ENCODE measurements at places on chromosomes 11 and 22.

- no peak for DNase-seq
Measured at GRCh38 chr11:104572279-104572678, 326.0 kb downstream of the CASP12 start.

- DNase-seq, result peak; percentile 30
Measured at GRCh38 chr11:57763568-57763967, 2.0 kb downstream of the CTNND1 start.

DNA sequence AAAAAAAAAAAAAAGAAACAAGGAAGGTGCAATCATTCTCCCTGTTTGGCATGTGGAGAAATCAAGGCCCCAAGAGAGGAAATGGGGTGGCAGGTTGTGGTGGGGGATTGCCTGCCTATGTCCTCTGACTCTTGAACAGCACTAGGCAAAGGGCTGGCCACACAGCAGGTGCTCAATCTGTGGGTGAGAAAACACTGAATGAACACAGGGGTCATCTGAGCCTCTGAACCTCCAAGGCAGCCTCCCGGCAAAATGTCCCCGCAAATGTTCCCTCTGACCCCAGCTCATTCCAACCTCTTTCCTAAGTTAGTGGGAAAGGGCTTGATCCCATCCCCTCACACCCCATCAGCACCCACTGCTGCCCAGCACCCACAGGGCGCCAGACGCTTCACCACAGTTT lies 4.6 kb downstream of the PLA2G6 start:
- DNase-seq, result no peak

DNA sequence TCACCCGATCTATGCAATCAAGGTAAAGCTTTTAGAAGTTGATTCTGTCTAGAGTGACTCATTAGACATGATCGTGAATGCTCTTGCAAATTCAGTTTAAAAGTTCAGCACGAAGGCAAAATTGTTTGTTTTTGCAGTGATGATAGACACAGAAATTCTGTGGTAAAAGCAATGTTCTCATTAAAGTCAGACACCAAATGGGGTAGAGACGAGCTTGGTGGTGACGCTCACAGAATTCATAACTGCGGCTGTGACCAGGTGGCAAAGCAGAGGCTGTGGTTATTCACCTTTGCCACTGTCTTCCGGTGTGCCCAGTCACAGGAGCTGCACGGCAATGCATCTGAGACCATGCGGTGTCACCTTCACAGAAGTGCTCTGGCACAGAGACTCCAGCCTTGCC lies 83.4 kb downstream of the WNT7B start:
- DNase-seq, result no peak

DNA sequence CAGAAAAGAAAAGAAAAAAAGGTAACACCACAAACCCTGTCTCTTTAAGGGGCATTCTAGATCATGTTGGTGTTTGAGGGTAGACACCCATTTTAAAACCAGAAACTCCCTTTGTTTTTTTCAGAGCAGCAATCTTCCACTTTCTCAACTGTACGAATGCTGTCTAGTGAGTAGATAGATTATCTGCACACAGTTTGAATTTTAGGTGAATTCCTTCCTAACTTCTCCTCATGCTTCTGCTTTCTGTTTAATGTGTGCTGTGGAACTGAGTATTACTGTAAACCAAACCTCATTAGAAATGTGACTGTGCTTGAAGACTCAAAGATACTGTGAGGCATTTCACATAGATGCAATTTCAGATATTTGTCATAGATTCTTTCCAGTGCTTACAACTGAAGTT lies 102.4 kb downstream of the PRMT3 start:
- no peak for DNase-seq

DNA sequence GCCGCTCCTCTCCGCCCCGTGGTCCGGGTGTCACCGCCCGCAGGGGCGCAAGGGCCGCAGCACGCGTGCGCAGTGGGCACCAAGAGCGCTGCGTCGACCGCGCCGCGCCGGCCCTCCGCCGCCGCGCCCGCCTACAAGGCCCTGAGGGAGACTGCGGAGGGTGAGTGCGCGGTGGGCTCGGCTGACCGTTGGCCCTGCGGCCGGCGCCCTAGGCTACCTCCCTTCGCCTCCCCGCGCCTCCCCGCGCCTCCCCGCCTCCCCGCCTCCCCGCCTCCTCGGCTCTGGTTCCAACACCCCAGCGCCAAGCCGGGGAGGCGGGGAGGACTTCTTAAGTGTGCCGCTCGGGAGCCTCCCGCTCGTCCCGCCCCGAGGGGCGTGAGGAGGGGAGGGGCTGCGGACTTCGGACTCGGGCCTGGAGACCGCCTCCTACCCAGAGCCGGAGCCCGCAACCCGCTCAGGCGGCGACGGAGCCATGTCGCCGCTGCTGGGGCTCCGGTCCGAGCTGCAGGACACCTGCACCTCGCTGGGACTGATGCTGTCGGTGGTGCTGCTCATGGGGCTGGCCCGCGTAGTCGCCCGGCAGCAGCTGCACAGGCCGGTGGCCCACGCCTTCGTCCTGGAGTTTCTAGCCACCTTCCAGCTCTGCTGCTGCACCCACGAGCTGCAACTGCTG lies at the start of gene AQP11:
AQP11 (plus strand) TSS at position 433 of the 673 bp plus-strand sequence; CDS start at position 473, 40 bp downstream.
- peak; percentile 85 for DNase-seq

- no peak for DNase-seq
Measured at GRCh38 chr11:96447208-96448110, 57.6 kb downstream of the JRKL start.

DNA sequence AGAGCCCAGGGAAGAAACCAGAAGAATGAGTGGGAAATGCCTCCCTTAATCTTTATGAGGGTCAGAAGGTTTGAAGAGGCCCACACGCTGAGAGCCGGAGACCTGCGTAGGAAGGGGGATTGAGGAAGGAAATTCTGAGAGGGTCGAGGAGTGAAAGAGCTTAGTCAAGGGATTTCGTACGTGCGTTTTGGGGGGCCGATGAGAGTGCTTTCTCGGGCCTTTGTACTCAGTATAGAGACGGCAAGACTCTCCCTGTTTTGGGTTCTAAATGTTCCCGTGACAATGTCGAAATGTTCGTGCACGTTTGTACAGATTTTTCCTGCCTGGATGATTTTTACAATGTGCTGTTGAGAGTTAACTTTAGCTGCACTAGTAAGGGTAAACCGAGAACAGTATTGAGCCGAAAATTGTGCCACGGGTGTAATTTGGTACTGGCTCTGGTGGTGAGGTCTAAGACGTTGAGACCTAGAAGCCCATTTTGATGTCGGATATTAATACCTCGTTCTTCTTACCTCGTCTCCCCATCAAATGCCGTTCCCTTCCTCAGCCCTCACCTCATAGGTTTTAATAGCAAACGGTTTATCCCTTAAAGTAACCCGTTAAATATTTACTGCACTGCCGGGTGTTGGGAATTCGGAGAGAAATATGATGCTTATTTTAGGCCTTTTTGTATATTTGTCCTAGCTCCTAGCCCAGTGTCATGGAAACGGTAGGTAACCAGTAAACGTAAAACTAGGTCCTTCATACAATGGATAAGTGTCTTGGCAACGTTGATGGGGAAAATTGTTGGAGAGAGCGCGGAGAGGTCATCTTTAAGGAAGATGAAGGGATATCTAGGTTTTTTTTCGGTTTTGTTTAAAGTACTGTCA lies 734 bp downstream of the C11orf58 start:
- no peak for DNase-seq

DNA sequence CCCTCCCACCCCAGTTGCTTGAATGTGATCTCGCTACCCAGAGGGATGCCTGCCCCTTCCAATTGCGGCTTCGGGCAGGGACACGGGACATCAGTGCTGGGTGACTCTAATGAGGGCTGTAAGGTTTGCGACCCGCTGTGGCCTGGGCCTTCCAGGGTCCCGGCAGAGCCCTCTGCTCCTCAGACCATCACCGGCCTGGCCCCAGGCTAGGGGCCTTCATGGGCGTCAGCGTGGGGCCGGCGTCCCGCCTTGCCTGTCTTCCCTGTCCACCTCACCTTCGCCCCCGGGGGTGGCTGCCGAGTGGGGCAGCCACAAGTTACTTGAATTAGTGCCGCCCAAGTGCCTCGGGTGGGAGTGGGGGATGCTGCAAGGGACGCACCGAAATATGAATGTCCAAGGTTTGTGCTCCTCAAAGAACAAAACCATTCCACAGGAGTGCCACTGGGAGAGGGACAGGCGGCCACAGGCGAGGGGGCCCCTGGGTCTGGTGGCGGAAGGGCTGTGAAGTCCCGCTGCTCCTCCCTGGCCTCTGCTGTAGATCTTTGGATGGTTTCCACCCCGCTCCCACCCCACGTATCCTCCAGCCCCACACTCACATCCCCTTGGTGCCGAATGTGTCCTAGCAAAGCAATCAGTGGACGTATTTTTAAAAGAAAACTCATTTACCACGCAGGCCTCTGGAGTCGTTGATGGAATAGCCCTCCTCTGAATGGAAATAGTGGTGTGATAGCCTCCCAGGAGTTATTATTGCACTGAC lies 317.1 kb downstream of the NTM start:
- DNase-seq, result no peak

DNA sequence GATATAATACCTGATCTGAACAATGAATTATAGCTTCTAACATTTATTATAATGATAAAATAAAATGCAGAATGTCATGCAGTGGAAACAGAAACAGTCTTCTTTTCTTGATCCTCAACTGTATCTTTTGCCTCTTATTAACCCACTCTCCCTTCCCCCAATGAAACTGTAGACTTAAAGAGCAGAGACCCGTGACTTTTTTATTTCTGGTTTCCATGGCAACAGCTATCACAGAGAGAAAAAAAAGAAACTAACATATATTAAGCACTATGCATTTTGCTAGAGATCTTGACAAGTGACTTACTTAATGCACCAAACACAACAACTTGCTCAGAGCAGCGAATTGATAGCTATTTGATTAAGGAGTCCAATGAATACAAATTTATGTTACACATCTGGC lies 69.3 kb downstream of the RAB38 start:
- no peak for DNase-seq

DNA sequence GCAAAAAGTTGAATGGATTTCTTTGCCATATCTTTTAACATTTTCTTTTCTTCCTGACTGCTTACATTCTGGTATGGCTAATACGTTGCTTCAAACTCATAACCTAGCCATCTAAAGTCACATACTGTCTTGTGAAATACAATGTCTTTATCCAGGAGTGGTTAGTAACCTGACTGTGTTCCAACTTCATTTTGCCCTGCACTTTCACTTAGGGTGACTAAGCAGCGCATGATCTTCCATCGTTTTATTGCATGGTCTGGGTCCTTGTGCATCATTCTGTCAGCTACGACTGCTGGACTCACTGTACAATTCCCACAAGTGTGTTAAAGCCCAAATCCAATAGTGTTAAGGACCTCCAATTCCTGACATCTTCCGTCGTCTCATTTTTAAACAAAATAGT lies 403.2 kb downstream of the NTM start:
- DNase-seq, result no peak

DNA sequence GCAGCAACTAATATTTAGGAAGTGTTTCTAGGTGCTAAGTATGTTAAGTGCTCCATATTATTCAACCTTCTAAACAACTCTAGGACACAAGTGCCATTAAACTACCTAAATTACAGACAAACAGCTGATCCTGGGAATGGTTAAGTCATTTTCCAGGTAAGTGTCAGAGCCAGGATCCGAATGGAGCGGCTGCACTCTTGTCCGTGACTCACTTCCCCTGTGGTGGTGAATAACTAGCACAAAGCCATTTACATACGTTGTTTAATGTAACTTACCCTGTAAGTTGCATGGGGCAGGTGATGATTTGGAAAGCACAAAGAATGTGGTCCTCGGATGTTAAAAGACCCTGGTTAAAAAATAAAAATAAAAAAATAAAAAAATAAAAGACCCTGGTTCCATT lies 8.8 kb upstream of the PRG2 start:
- DNase-seq, result no peak

DNA sequence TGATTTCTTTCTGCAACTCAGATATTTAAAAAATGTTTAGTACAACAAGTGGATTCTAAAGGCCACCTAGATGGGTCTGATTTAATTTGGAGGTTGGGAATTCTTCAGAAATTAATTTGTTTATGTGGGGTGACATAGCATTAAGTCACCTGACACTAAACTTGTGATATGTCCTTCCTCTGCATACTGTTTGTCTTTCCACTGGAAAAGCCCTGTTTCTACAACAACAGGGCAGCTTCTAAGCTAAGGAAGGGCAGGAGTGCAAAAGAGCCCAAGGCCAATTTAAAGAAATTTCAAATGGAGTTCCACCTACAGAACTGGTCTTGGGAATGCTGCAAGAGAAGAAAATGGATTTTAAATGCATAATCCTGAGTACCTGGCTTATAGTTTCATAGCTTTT lies 319.2 kb downstream of the SOX6 start:
- no peak for DNase-seq

DNA sequence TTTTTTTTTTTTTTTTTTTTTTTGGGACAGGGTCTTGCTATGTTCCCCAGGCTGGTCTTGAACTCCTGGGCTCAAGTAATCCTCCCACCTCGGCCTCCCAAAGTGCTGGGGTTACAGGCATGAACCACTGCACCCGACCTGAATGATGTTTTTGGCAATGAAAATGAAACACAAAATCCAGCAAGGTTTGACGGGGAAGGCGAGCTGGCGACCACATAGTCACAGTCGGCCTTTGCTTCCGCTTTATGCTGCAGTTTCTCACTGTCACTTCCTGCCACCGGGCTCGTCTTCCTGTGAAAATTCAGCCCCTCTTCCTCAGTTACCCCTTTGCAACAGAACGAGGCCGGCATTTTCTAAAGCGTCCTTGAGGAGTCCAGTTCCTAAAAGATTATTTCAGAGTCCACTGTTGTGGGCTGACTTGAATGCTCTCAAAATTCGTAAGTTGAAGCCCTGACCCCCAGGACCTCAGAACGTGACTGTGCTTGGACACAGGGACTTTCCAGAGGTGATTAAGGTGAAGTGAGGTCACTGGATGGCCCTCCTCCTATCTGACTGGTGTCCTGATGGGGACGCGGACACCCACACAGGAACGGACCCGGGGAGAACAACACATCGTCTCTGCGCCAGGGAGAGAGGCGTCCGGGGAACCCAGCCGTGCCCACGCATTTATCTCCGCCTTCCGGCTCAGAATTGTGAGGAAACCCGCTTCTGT lies 2.9 kb upstream of the BID start:
- DNase-seq, result no peak

DNA sequence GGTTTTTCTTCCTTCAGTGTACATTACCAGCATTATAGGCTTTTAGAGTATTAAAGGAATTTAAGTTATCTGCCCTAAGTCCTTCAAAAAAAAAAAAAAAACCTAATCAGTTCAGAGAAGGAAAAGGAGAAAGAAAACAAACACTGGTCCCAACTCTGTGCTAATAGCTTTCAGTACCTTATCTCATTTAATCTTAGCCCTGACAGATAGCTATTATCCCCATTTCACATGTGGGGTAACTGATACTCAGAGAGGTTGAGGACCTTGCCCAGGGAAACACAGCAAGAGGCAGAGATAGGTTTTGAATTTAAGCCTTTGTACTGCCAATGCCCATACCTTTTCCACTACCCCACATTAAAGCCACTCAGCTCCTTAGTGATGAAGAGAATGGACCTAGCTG lies 43.4 kb downstream of the FAT3 start:
- no peak for DNase-seq

All from putamen (tissue), 1 donor.